NCI-H82 (cell line): ENCODE measurements at places on chromosomes 5 and 9.

DNA sequence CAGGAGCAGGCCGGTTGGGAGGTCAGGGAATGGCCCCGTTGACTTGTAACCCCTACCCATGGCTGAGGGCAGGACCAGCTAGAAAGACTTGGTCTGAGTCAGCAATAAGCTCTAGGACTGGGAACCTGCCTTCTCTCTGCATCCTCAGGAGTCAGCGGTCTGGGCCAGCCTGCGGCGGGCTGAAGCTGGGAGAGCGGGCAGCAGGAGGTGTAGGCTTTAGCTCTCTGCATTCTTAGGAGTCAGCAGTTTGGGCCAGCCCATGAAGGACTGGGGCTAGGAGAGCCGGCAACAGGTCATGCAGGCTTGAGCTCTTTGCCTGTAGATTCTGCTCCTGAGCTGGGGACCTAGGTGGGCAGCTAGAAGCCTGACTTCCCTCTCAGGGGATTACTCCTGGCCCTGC lies 6.4 kb upstream of the SMIM32 start:
- DNase-seq, result no peak

- DNase-seq, result no peak
Measured at GRCh38 chr5:43286623-43287022, 26.6 kb downstream of the HMGCS1 start.

GRCh38 chr9:123319541-123320339 lies 36.3 kb upstream of the CRB2 start:
- DNase-seq, result no peak

DNA sequence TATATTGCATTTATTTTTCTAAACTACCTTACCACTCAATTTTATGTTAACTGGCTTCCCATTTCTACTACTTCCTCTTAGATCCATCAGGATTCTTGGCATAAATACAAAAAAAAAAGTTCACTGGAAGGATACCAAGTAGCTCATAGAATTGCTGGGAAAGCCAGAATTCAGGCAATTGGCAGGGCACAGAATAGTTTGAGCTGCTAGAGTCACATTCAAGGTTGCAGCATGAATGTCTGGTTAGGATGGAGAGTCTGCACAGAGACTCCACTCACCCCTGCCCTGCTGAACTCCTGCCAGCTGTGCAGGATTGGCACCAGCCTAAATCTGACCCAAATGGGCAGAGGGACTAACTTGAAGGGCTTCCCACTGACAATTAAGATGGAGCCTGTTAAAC lies 4.9 kb upstream of the AMACR start:
- no peak for DNase-seq

GRCh38 chr9:107707428-107707837 lies 217.9 kb upstream of the KLF4 start:
- DNase-seq, result no peak
